Large intestine (tissue), 12 donors: ENCODE measurements at places on chromosomes 5 and 9.

- DNase-seq, result no peak
- H3K27me3 ChIP-seq, result no peaks in the 10 kb centered on the region
- no peak overlapping the region for H3K4me3 ChIP-seq
Measured at GRCh38 chr5:62640446-62640845, 61.8 kb downstream of the LRRC70 start.

DNA sequence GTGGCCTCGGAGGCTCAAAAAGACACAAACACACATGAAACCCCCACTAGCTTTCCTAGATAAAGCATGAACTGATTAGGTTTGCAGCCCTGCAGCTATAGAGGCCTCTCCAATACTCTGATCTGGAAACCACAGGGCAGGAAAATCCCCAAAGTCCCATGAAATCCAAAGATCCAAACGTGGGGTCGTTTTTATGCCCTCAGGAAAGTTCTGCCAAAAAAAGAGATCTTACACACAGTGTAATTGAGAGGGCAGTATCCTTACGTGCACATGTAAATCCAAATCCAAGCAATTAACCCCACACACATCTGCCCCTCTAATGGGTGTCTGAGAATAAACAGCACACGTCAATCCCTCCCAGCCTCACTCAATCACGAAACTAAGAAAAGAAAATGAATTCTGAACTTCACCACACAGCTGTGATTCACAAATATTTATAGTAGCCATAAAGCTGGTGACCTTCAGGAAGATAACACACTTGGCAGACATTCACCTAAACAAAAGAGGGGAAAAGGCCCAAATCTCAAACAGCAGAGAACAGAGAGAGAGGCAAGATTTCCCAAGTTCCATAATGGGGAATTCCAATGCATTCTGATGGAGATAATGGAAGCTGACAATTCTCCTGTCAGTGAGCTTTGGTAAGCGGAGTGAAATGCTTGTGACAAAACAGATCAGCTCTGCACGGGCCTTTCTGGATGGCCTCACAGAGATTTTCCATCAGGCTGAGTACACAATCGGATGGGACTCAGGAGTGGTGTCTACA is 114.2 kb downstream of the SEMA5A start:
- H3K27me3 ChIP-seq, result no peaks in the 10 kb centered on the region
- peaks cover 27% of the 10 kb centered on the region for H3K4me1 ChIP-seq
- peaks cover 3% of the 10 kb centered on the region for H3K36me3 ChIP-seq
- peak overlapping the region; percentile 57 for H3K27ac ChIP-seq

DNA sequence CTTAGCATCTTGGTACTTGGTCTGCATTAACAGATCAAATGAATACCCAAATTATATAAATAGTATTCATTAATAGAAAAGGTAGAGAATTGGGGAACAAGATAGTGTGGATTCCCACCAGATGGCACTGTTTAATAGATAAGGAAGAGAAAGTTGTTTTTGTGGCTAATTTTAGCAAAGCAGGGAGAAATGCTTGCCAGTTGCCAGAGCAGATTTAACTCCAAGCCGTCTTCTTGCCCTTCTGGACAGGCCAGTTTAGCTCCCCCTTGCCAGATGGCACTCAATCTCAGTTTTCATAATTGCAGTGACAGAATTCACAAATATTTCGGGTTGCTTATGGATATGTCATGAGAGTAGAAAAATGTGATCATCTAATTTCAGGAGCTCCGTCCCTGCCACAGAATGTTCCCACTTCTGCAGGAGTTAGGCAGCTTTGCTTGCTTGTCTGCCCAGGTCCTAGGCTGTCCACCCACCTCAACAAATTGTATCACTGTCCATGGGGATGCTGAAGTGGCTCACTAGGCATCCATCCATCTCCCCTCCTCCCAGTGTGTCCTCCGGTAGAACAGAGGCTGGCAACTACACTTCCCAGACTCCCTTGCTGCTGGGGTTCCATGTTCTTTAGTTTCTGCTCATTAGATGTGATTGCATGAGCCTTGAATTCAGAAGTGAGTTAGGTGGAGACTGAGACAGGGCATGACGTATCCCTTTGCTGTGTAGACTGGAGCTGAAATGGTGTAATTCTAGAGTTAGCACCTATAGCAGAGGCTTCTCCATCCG is 11.8 kb upstream of the HEXB start:
- H3K27ac ChIP-seq, result no peak overlapping the region
- no peak overlapping the region for H3K4me3 ChIP-seq
- H3K27me3 ChIP-seq, result no peaks in the 10 kb centered on the region
- no peaks in the 10 kb centered on the region for H3K4me1 ChIP-seq
- no peaks in the 10 kb centered on the region for H3K36me3 ChIP-seq
- no peak for DNase-seq

- no peak overlapping the region for H3K27ac ChIP-seq
- H3K36me3 ChIP-seq, result no peaks in the 10 kb centered on the region
- peaks cover 3% of the 10 kb centered on the region for H3K4me1 ChIP-seq
- H3K27me3 ChIP-seq, result no peaks in the 10 kb centered on the region
- H3K4me3 ChIP-seq, result no peak overlapping the region
- DNase-seq, result peak; percentile 67
Measured at GRCh38 chr5:163695830-163696578, 190.6 kb downstream of the MAT2B start.

GRCh38 chr5:139634028-139634325 is 14.2 kb upstream of the CXXC5 start:
- H3K36me3 ChIP-seq, result peaks cover 13% of the 10 kb centered on the region
- no peak overlapping the region for H3K27ac ChIP-seq
- H3K4me1 ChIP-seq, result peaks cover 28% of the 10 kb centered on the region
- DNase-seq, result no peak
- no peaks in the 10 kb centered on the region for H3K27me3 ChIP-seq
- H3K4me3 ChIP-seq, result no peak overlapping the region

- H3K27ac ChIP-seq, result no peak overlapping the region
- no peaks in the 10 kb centered on the region for H3K27me3 ChIP-seq
- DNase-seq, result no peak
- H3K4me3 ChIP-seq, result no peak overlapping the region
- no peaks in the 10 kb centered on the region for H3K36me3 ChIP-seq
Measured at GRCh38 chr9:107827304-107827703, 337.7 kb upstream of the KLF4 start.

GRCh38 chr9:72127753-72128152 is 21.5 kb upstream of the GDA start:
- H3K4me3 ChIP-seq, result no peak overlapping the region
- no peaks in the 10 kb centered on the region for H3K36me3 ChIP-seq

GRCh38 chr9:16028548-16028947 is 475.7 kb downstream of the CCDC171 start:
- H3K27me3 ChIP-seq, result no peaks in the 10 kb centered on the region
- H3K4me3 ChIP-seq, result no peak overlapping the region
- H3K4me1 ChIP-seq, result peaks cover 6% of the 10 kb centered on the region
- DNase-seq, result no peak
- H3K36me3 ChIP-seq, result no peaks in the 10 kb centered on the region

- no peaks in the 10 kb centered on the region for H3K36me3 ChIP-seq
- H3K27me3 ChIP-seq, result no peaks in the 10 kb centered on the region
- no peaks in the 10 kb centered on the region for H3K4me1 ChIP-seq
- DNase-seq, result no peak
- H3K4me3 ChIP-seq, result no peak overlapping the region
- no peak overlapping the region for H3K27ac ChIP-seq
Measured at GRCh38 chr9:4933177-4933576, 51.9 kb upstream of the JAK2 start.

DNA sequence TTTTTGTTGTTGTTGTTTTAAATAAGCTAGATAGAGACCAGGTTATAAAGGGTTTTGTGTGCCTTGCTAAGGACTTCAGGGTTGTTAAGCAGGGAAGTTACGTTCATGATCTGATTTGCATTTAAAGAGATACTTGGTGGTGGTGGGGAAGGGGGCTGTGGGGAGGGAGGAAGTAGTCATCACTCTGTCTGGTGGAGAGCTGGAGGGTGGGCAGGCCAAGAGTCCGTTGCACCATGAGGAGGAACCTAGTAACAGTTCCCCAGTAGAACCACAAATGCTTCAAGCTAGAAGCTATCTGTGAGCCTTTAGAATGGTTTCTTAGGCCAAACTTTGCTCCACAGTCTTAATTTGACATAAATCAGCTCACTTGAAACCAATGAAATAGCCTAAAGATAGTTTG is 18.7 kb upstream of the ROPN1L start:
- peaks cover 83% of the 10 kb centered on the region for H3K36me3 ChIP-seq
- H3K27me3 ChIP-seq, result no peaks in the 10 kb centered on the region
- no peak for DNase-seq
- no peak overlapping the region for H3K27ac ChIP-seq

GRCh38 chr5:68441309-68442073 is 225.9 kb downstream of the PIK3R1 start:
- H3K27ac ChIP-seq, result no peak overlapping the region
- no peak overlapping the region for H3K4me3 ChIP-seq
- H3K4me1 ChIP-seq, result peaks cover 3% of the 10 kb centered on the region
- no peaks in the 10 kb centered on the region for H3K27me3 ChIP-seq
- DNase-seq, result no peak
- no peaks in the 10 kb centered on the region for H3K36me3 ChIP-seq

DNA sequence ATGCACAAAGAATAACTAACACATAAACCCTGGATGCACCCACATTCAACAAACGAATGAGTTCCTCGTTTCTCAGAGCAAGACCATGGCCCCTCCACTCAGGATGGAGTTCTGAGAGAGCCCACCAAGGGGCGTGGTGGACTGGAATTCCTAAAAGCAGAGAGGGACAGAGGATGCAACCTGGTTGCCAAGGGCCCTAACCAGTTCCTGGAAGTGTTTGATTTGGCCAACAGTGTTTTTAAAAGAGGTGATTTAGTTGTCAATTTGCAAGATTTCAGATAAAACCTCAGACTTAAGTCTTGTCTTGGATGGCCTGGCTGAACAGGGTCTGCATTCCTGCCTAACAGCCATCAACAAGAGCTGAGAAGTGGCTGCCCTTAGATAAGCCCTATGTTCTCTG is 34.4 kb downstream of the GLRA1 start:
- H3K36me3 ChIP-seq, result no peaks in the 10 kb centered on the region
- H3K27me3 ChIP-seq, result no peaks in the 10 kb centered on the region
- H3K4me1 ChIP-seq, result no peaks in the 10 kb centered on the region
- H3K4me3 ChIP-seq, result no peak overlapping the region
- no peak overlapping the region for H3K27ac ChIP-seq

GRCh38 chr5:143898916-143899591 is 87.1 kb downstream of the HMHB1 start:
- H3K27ac ChIP-seq, result no peak overlapping the region
- no peak overlapping the region for H3K4me3 ChIP-seq
- no peaks in the 10 kb centered on the region for H3K27me3 ChIP-seq
- H3K36me3 ChIP-seq, result no peaks in the 10 kb centered on the region

DNA sequence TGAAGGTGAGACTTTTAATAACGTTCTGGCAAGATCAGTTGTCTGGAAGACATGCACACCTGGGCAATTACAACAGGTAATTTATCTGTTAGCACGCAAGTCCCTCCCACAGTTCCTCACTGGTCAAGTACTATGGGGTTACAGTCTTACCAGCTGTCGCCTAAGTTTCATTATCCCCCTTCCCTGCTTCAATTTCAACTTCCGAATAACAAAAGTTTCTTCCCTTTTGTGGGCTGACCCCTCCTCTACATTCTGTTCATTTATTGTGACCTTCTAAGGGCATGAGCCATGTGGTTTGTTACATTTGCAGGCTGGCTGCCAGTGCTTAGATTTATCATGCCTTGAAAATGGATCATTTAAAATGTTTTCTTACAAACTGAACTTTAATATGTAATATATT is 16.5 kb downstream of the GAPT start:
- H3K4me3 ChIP-seq, result no peak overlapping the region

DNA sequence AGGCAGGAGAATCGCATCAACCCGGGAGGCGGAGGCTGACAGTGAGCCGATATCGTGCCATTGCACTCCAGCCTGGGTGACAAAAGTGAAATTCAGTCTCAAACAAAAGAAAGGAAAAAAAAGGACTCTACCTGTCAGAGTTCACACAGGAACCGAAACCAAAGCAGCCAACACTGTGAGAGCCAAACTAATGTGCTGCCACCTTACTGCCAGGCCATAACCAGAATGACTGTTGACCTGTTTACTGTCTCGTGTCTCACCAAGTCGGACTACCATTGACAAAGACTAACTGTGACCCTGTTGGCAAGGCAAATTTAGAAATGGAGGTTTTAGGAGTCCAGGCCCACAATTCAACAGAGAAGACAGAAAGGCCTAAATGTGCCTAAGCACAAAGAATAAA is 112.4 kb downstream of the ANXA2R start:
- no peaks in the 10 kb centered on the region for H3K36me3 ChIP-seq
- no peaks in the 10 kb centered on the region for H3K4me1 ChIP-seq
- H3K27ac ChIP-seq, result no peak overlapping the region
- DNase-seq, result no peak
- no peak overlapping the region for H3K4me3 ChIP-seq
- peaks cover 30% of the 10 kb centered on the region for H3K27me3 ChIP-seq

DNA sequence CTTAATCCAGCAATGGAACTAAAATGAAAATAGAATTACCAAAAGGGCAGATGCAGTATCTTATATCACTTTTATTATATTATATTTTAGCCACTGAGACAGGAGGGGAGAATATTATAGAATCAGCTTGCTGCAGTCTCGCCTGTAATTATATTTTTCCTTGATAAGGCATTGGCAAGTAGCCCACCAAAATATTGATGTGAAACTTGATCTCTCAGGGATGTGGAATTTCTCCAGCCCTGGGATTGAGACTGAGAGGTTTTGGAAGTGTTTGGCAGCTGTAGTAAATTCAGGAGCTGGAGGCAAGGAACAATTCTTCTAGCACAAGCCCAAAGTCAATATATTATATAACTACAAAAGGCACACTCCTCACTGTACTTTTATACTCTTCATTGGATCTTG is 142.1 kb upstream of the ADAMTSL1 start:
- no peak overlapping the region for H3K4me3 ChIP-seq
- no peaks in the 10 kb centered on the region for H3K27me3 ChIP-seq
- H3K27ac ChIP-seq, result no peak overlapping the region
- no peak for DNase-seq
- H3K36me3 ChIP-seq, result no peaks in the 10 kb centered on the region

GRCh38 chr9:18610956-18611355 is 137.0 kb downstream of the ADAMTSL1 start:
- H3K4me1 ChIP-seq, result no peaks in the 10 kb centered on the region
- no peak overlapping the region for H3K4me3 ChIP-seq
- H3K27ac ChIP-seq, result no peak overlapping the region
- no peaks in the 10 kb centered on the region for H3K36me3 ChIP-seq
- peak; percentile 26 for DNase-seq
- H3K27me3 ChIP-seq, result no peaks in the 10 kb centered on the region

GRCh38 chr5:107812570-107813141 is 141.9 kb upstream of the EFNA5 start:
- H3K27me3 ChIP-seq, result no peaks in the 10 kb centered on the region
- peaks cover 6% of the 10 kb centered on the region for H3K4me1 ChIP-seq
- no peaks in the 10 kb centered on the region for H3K36me3 ChIP-seq
- no peak overlapping the region for H3K4me3 ChIP-seq

- no peak overlapping the region for H3K4me3 ChIP-seq
- H3K4me1 ChIP-seq, result no peaks in the 10 kb centered on the region
- no peak for DNase-seq
- H3K27ac ChIP-seq, result no peak overlapping the region
- H3K36me3 ChIP-seq, result no peaks in the 10 kb centered on the region
Measured at GRCh38 chr9:89154651-89155336, 23.8 kb downstream of the SHC3 start.

DNA sequence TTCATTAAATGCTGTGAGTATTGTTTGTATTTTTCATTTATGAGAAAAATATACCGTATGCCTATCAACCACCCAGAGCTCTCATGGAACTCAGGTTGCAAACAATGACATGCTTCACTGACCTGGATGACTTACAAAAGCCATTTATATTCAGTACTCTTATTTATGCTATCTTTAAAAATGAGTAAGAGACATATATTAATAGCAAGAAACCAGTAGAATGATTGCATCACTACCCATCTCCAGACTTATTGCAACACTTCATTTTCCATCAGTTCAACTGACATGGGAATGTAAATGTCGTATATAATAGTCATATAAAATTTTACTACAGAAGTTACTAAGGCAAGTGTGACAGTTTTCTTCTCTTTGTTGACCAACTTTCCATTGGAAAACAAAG is 69.1 kb downstream of the OTP start:
- no peak for DNase-seq
- H3K4me1 ChIP-seq, result no peaks in the 10 kb centered on the region
- H3K4me3 ChIP-seq, result no peak overlapping the region
- H3K27ac ChIP-seq, result no peak overlapping the region
- H3K36me3 ChIP-seq, result no peaks in the 10 kb centered on the region
